ENCODE measurements at places on chromosomes 16 and 17. TPM values are rescaled to one million over a fixed set of nuclear protein-coding genes. Genes with fewer than 3 reads are reported as not detected.

The ITGAD gene
- not detected for total RNA-seq

- no peak for DNase-seq
These were observed 616.7 kb downstream of the KCNJ2 start for GRCh38 chr17:70786081-70786480.

The NOXO1 gene
- total RNA-seq, result 0.47 TPM

The DNAJA3 gene
- total RNA-seq, result 108 TPM

- DNase-seq, result no peak
These were observed 7.1 kb downstream of the FBRS start for GRCh38 chr16:30665155-30665829.

DNA sequence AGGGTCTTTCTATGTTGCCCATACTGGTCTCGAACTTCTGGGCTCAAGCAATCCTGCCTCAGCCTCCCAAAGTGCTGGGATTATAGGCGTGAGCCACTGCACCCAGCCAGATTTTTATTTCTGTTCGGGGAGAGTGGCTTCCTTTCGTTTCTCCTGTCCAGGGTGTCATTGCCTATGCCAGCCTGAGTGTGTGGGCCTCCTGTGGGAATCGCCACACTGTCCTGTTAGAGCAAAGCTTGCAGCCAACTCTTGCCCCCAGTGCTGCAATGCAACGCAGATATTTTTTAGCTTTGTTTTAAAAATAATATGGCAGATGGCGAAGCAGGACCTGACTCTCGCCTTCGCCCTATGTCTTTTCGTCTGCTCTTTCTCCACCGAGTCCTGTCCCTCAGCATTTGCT, 395.0 kb downstream of the SNX29 start:
- DNase-seq, result no peak

The ATP1B2 gene
- 0.40 TPM for total RNA-seq

DNA sequence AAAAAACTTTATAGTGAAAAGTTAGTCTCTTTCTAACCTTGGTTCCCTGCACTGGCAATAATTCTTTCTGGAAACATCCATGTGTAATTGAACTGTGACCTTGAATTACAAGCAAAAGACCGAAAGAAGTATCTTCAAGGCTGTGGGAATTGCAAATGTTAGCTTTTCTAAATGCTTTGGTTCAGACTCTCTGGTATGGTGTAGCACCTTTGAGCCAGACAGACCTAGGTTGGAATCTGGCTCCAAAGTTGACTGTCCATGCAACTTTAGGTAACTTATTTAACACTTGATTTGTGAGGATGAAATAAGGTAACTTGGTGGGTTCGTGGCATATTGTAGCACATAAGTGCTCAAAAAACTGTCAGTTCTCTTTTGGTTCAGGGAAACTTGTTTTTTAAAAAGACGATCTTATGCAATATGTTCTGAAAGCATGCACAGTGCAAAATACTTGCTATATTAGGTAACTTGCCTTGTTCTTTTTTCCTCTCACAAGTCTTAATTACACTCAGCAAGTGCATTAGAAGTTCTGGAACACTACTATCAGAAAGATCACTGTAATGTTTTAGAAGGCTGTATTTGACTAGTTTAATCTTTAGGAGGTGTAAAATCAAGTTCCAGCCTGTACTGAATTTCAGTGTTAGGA, 46.3 kb downstream of the TANGO6 start:
- no peak for DNase-seq

GRCh38 chr17:40915721-40916256, 21.7 kb downstream of the KRT23 start:
- no peak for DNase-seq

DNA sequence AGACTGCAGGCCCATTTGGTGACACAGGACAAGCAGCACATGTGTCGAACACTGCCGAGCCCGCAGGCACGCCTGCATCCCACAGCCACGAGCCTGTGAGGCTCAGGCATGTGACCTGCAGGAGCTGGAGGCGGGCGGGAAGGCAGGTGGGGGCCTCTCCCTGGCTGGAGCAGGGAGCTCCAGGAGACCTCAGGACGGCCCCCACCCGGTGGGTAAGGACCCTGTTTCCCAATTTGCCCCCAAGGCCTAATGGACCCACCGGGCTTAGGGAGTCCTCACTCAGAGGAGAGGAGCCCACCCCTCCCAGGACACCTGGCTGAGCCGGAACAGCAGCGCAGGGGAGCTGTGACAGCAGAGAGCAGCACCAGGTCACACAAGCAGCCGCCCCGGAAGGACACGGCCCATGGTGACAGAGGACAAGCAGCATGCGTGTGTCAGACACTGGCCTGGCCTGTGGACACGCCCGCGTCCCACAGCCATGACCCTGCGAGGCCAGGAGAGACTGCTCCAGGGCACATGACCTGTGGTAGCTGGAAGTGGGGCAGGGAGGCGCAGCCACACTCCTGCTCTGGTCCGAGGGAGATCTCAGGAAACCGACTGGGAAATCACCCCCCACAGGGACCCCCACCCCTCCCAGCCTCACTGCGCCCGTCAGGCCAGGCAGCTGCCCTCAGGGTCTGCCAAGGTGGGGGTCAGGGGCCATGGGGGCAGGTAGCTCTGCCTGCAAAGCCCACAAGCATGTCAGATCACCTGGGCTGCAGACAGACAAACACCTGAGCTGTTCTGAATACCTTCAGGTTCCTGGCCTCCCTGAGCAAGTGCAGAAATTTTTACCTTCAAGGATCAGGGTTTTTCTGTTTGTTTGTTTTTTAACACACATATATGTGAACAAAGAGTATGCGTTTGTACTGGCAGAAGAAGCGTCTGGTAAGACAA, 2.4 kb downstream of the SPSB3 start:
- no peak for DNase-seq

The TMEM100 gene
- total RNA-seq, result not detected

- DNase-seq, result peak; percentile 41
These were observed 565 bp downstream of the WDR45B start for GRCh38 chr17:82647593-82648164.

GRCh38 chr16:46743232-46743719, 4.9 kb downstream of the MYLK3 start:
- DNase-seq, result no peak

- DNase-seq, result no peak
These were observed 10.8 kb upstream of the HASPIN start for GRCh38 chr17:3712811-3713463.

GRCh38 chr16:77662246-77662645, 60.1 kb upstream of the NUDT7 start:
- no peak for DNase-seq

GRCh38 chr17:74117999-74118421, 85.5 kb upstream of the RPL38 start:
- no peak for DNase-seq

- DNase-seq, result no peak
These were observed 81.9 kb downstream of the CA4 start for GRCh38 chr17:60231691-60232090.

The MEOX1 gene
- total RNA-seq, result 1.2 TPM

The RNPS1 gene
- 382 TPM for total RNA-seq

The CSH2 gene
- total RNA-seq, result not detected

Data from CD8-positive, alpha-beta memory T cell (primary cell).